ENCODE measurements at places on chromosomes 16 and 17.

DNA sequence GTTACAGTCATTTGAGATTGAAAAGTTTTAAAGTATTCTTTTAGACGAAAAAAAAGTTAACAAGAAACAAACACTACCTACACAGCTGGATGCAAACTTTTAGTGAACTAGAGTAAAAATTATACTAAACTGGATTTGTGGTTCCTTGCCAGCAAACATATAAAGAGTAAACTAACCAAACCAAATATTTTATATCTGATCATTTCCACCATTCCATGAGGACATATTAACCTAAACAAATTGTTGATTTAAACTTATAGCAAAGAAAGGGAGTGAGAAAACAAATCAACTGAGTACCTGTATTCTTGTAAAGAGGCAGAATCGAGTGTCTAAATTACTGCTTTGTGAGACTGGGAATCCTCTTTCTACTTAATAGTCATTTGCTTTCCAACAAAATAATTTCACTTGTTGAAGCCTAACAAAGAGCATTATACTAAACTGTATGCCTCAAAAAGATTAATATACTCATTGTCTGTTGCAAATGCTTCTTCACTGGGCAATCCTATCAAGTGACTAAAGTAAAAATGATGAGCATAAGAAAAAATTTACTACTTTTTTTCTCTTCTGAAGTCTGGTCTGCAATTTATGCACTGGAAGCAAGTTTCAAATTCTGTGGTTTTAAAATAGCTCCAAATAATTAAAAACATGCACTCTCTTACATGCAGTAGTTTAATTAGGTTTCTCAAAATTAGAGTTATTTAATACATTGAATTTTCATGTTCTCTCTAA lies 37.5 kb downstream of the AKAP10 start:
- peak; percentile 26 for DNase-seq

DNA sequence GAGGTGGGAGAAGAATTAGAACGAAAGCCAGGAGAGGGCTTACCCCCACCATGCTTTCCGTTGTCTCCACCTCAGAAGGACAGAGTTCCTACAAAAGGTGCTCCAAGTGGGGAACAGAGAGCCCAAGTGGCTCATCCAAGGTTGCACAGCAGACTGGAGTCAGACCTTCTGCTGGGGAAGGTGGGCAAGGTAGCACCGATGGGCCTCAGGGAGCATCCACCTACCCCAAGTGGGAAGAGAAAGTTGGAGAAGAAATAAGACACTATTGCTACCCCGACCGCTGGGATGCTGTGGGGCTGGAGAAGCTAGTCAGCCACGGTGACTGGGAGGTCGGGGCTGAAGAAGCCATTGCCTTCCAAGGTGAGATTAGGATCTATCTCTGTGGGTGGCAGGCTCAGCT lies 21.5 kb downstream of the UNC119 start:
- no peak for DNase-seq

- DNase-seq = no peak
Measured at GRCh38 chr16:56258508-56259424, 67.5 kb downstream of the GNAO1 start.

GRCh38 chr17:6328279-6328678 lies 106.6 kb downstream of the AIPL1 start:
- DNase-seq = no peak

GRCh38 chr17:78903101-78903779 lies at the start of gene CEP295NL:
TSS of gene CEP295NL (minus strand) at chr17:78903201. CDS start at chr17:78901828, 1,373 bp downstream.
- DNase-seq = no peak

GRCh38 chr17:1650731-1651558 lies 1.3 kb upstream of the RILP start:
- no peak for DNase-seq

DNA sequence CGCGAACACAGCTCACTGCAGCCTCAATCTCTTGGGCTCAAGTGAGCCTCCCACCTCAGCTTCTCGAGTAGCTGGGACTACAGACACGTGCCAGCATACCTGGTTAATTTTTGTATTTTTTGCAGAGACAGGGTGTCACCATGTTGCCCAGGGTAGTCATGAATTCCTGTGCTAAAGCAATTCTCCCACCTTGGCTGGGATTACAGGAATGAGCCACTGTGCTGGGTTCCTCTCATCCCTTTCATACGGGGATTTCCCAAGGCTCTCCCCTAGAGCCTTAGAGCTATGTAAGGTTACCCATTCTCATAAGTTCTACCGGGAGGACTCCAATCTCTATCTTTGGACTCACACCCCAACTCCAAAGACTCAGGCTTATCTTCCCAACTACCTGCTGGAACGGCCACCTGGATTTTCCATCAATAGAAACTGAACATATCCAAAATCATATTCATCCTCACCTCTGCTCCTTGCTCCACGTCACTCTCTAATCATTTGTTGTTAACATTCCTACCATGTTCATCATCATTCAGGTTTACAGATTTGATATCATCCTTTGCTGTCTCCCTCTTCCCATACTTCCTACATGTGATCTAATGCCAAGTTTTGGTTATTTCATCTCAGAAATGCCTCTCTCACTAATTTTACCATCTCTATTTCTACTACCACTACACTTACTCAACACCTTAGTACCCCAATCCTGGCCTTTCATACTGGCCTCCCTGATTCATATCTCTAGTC lies 92.5 kb downstream of the NCOR1 start:
- DNase-seq = no peak

GRCh38 chr17:18039535-18040260 lies 490 bp downstream of the GID4 start:
- peak; percentile 21 for DNase-seq

DNA sequence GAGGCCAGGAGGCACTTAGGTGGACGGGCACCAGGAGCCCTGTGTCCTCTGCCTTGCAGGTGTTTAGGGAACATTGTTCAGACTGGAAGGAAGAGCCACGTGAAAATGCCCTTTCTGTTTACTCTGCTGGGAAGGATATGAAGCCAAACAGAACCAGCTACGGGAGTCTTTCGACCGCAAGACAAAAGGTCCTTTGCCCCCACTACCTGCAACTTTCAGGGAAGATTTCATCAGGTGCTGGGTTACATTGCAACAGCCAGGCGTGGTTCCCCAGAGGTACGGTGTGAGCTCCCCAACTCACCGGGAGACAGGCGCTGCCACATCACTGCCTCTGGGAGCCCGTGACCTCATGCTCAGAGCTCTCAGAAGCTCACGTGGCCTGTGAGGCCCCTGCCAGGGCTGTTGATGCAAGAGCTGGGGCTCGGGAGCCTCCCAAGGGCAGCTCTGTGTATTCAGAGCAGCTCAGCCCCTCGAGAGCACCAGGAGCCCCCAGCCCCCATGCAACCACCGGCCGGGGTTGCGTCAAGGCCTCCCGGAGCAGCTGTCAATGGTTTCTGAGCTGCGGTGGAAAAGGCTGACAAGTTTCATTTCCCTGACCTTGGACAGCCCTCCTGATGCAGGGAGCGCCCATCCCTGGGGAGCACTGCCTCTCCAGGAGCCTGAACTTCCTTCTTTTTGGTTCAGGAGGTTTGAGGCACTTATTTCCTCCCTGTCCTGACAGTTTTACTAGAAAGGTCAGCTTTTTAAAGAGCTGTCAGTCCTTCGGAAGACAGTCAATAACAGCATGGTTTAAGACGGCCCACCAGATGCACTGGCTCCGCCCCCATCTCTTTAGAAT lies 42.1 kb downstream of the TBC1D16 start:
- DNase-seq = peak; percentile 86

DNA sequence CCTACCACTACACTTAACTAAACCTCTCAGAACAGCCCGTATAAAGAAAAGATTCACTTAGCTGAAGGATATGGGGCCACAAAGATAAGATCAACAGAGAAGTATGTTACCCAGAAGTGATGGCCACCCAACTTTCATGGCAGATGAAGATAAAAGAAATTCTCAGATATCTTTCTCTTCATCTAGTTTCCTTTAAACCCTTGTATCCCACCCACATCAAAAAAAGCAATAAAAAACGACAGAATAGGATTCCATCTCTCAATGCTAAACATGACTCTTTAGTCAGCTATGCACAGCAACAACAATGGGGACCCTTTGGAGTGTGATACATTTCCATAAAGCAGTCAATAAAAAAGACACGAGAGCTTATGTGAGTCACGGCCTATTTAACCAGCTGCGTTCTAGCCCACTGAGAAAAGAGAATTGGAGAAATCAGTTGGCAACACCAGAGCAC lies 86.6 kb downstream of the SNX11 start:
- peak; percentile 19 for DNase-seq

DNA sequence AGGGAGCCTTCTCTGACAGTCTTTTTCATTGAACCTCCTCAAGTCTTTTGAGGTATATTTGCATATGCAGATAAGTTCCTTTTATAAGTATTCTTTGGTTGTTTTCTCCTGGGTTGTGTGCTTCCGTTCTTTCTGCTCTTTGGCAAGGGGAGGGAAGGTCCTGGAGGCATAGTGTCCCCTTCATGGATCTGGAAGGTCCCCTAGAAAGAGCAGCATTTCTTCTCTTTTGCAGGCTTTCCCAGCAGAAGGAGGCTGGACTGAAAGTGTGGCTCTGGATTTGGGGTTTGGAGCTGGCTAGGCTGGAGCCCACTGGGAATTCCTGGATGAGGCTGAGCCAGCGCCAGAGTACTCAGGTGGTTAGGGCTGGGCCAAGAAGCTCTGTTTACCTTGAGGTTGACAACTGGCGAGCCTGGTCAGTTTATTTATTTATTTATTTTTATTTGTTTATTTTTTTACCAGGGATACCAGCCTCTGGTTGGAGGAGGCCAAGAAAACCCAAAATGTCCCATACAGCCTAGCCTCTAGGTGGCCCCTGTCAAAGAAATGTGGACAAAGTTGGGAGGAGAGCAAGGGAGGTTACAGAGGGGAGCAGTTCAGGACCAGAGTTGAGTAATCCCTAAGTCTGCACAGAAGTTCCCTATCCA lies 5.4 kb upstream of the TOP2A start:
- no peak for DNase-seq

DNA sequence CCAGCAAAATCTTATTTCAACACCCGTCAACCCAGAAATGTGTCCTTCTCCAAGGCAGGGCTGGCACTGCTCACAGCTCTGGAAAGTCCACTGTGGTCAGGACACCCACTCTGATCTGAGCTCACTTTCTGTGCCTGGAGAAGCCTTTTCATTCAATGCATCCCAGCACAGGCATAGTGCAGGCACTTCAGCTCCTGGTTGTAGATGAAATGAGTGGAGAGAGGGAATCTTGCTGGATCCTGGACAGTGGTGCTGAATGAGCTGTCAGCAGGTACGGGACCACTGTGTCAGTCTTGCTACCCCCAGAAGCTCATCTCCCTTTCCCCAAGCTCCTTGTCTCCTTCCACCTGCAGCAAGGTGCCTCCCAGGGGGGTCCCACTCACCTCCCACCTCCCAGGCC lies 86.1 kb upstream of the SALL1 start:
- no peak for DNase-seq

DNA sequence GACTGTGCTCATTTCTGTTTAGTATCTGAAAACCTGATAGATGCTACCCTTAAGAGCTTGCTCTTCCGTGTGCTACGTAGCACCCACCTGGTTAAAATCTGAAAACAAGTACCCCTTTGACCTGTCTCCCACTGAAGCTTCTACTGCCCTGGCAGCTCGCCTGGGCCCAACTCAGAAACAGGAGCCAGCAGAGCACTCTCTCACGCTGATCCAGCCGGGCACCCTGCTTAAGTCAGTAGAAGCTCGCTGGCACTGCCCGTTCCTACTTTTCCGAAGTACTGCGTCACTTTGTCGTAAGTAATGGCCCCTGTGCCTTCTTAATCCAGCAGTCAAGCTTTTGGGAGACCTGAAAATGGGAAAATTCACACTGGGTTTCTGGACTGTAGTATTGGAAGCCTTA lies 18.9 kb downstream of the NTAN1 start:
- DNase-seq = no peak

GRCh38 chr17:48625495-48626244 lies 488 bp downstream of the HOXB9 start:
- peak; percentile 66 for DNase-seq

DNA sequence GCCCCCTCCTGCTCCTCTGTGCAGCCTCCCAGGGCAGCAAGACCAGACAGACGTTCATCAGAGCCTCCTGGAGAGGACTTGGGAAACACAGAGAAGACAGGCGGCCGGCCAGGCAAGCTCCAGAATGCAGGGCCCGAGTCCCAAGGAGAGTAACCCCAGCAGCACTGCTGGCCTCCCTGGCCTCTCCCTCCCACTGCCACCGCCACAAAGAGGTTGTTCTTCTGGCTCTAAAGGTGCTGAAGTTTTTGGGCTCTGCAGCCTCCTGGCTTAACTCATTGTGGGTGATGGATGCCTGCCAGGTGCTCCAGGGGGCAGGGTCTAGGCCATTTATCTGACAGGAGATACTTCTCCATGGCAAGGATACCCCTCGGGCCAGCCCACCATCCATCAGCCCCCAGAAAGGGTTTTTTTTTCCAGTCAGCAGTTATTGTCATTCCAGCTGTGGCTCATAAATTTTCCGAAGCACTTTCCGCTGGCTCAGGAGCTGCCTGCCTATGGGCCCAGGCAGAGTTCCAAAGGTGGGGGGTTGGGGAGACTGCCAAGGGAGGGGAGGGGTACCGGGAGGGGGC lies 32.0 kb upstream of the MRPS23 start:
- no peak for DNase-seq

GRCh38 chr16:80948886-80949493 lies 57.7 kb downstream of the CMC2 start:
- DNase-seq = peak; percentile 51

DNA sequence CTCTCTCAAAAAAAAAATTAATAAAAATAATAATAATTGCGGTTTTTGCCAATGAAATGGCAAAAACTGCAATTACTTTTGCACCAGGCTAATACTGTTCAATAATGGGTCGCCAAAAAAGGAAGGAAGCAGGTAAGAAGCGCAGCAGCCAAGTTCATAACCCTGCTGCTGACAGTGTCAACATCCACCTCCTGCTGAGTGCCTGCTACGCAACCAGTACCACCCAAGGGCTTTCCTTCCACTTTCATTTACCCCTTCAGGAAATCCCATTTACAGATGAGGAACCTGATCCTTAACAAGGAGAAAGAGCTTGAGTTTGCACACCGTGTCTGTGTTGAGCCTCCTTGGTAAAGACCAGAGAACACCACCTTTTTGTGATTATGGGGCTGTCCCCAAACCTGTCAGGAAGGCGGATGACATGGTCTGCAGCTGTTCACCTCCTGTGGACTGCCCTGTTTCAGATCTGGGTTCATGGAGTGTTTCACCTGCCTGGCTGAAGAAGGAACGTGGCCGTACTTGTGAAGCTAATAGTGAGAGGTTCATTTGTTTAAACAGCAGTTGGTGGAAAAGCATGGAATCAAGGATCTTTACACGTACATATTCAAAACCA lies 378.0 kb downstream of the SLC39A11 start:
- no peak for DNase-seq

GRCh38 chr17:79388556-79389295 lies 222.1 kb downstream of the RBFOX3 start:
- DNase-seq = peak; percentile 76

DNA sequence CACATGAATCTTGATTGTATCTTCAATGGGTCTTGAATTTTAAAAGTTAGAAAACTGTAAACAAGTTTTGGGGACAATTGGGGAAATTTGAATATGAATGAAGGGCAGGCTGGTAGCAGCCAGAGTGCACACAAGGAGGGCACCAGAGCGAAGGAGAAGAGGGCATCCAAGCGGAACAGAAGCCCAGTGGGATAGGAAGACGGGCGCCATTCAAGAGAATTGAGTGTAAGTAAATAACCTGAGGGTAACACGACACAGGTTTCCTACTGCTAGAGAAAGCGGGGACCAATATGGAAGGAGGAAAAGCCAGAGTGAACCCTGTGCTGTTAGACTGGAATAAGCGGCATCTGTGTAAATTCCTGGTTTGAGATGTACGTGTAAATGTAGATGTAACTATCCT lies 115.1 kb upstream of the CCL2 start:
- no peak for DNase-seq

Data from AG08395 (cell line).